ENCODE measurements at places on chromosomes 13 and 19.

- peak; percentile 58 for DNase-seq
Measured at GRCh38 chr19:54138489-54139256, 1.1 kb downstream of the CNOT3 start.

DNA sequence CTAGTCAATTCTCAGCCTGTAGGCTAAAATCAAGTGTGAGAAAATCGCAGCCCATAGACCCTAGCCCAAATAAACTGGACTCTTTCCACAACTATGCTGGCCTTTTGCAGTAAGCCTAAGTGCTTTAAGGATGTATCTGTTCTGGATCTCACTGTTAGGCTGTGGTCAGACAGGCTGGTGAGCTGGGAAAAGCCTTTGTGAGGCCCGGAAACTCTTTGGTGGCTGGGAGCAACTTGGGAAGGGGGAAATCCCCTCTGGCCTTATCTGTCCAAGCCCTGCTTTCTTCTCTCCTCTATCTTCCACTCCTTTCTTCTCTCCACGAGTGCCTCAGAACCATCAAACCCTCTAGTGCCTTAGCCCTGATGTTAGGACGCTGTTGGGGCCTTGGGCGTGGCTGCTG, 135.4 kb downstream of the LACC1 start:
- no peak for DNase-seq

DNA sequence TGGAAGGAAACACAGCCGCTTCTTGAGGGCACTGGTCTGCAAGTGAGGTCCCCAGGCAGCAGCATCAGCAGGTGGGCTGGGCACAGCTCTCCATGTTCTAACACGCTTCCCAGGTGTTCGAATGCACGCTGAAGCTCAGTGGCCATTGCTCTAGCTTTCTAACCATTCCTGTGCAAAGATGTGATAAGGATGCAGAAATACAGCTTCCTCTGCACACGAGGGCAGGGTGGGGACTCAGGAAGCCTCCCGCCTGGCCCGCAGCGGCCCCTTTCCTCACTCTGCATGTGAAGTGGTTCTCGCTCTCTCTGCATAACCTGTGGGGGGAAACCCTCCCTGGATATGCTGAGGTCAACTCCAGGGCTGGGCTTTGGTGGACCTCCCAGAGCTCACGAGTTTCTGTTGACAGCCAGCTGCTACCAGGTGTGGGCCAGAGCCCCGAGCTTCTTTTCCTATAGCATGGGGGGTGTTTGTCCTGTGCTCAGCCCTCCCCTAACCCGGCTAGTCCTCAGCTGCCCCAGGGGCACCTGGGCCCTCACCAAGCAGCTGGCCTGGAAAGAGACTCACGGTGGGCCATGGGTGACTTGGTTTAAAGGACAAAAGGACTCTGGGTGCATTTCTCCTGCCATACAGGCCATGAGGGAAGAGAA, 168.2 kb downstream of the TEX29 start:
- DNase-seq: no peak

GRCh38 chr13:72144636-72145035, 277.6 kb upstream of the DACH1 start:
- DNase-seq: no peak

DNA sequence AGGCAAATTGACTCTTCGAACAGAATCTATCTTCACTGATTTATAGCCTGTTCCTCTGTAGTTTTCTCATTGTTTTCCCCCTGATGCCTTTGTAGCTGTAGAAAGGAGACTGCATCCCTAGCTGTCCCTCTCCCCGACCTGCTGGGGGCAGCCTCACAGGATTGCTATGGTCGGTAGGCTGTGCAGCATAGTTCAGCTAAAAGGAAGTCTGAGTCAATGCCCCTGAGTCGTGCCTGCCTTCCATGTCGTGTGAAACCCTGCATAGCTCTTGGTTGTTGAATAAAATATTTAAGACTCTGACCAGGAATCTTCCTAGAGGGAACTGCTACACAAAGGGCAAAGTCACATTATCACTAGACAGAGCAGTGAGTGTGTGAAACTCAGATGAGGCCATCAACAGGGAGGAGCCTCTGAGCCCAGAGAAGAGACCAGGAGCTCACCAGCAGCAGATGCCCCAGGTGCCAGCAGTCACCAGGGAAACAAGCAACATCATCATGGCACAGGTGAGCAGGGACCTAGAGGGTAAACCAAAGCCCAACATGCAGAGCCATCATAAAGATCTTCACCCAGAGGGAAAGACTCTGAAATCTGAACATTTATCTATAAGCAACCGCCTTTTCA, 108.4 kb upstream of the NBEA start:
- no peak for DNase-seq

GRCh38 chr13:88896466-88896865, 1225.3 kb downstream of the SLITRK5 start:
- DNase-seq: no peak

DNA sequence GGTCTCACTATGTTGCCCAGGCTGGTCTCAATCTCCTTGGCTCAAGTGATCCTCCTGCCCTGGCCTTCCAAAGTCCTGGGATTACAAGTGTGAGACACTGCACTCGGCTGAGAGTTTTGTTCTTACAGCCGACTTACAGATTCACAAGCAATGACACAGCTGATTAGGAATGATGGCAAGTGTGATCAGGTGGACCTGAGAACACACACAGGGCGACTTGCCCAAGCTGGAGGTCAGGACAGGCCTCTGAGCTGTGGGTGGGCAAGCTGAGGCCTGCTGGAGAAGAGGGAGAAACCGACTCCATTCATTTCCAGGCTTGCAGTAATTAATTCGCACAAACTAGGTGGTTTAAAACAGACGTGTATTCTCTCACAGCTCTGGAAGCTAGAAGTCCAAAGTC, 8.1 kb upstream of the ATG4D start:
- DNase-seq: no peak

GRCh38 chr13:35894636-35895035, 236.5 kb downstream of the DCLK1 start:
- DNase-seq: no peak

All from activated CD8-positive, alpha-beta memory T cell treated with anti-CD3 and anti-CD28 coated beads, Interleukin-2, amount 10 ng/mL, durations not matched to agents 7 days and 5 days (primary cell).